ENCODE measurements at places on chromosomes 7 and 10.

DNA sequence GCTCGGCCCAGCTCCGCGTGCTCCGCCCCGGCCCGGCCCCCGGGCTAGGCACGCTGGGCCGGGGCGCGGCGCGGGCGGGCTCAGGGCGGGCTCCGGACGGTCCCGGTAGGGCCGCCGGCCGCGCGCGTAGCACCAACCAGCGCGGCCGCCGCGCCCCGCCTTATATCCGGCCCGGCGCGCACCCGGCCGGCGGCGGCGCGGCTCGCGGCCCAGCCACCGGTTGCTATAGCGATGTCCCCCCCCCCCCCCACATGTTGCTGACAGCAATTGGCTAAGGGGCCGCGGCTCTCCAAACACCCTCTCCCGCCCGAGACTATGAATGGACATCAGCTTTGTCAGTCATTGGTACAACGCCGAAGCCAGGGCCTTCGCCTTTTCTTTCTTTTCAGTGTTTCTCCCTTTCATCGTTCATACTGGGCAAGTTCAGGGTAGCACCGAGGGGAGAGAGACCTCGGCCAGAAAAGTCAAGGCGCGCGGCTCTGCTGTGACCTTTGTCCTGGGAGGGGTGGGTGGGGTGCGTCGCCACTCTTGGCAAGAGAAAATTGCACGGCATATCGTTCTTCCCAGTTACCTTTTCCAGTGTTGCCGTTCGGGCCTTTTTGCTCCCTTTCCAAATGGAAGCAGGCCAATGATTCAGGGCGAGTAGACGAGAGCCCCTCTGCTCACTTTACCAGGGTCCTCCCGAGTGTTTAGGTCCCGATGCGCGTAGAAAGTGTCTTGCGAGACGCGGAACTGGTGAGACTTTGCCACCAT lies 354.2 kb downstream of the DNAJB6 start:
- H3K4me1 ChIP-seq: no peaks in the 10 kb centered on the region
- peaks cover 8% of the 10 kb centered on the region for H3K27me3 ChIP-seq
- no peak for DNase-seq
- H3K4me3 ChIP-seq: no peak overlapping the region
- H3K27ac ChIP-seq: no peak overlapping the region

- DNase-seq: no peak
- H3K4me3 ChIP-seq: no peak overlapping the region
- no peaks in the 10 kb centered on the region for H3K27me3 ChIP-seq
- peaks cover 5% of the 10 kb centered on the region for H3K4me1 ChIP-seq
- H3K36me3 ChIP-seq: peaks cover 25% of the 10 kb centered on the region
Measured at GRCh38 chr10:119162452-119163092, 2.9 kb downstream of the SFXN4 start.

- H3K36me3 ChIP-seq: no peaks in the 10 kb centered on the region
- H3K27ac ChIP-seq: no peak overlapping the region
- H3K4me3 ChIP-seq: no peak overlapping the region
- no peaks in the 10 kb centered on the region for H3K4me1 ChIP-seq
- H3K27me3 ChIP-seq: no peaks in the 10 kb centered on the region
Measured at GRCh38 chr10:6512182-6512581, 67.9 kb downstream of the PRKCQ start.

GRCh38 chr10:125482637-125483036 lies 200.3 kb downstream of the TEX36 start:
- H3K27me3 ChIP-seq: no peaks in the 10 kb centered on the region
- H3K36me3 ChIP-seq: no peaks in the 10 kb centered on the region
- no peak overlapping the region for H3K4me3 ChIP-seq
- H3K4me1 ChIP-seq: no peaks in the 10 kb centered on the region
- DNase-seq: no peak
- H3K27ac ChIP-seq: no peak overlapping the region

GRCh38 chr7:45066409-45066808 lies 22.4 kb downstream of the NACAD start:
- H3K4me3 ChIP-seq: no peak overlapping the region
- no peaks in the 10 kb centered on the region for H3K36me3 ChIP-seq
- no peaks in the 10 kb centered on the region for H3K4me1 ChIP-seq
- H3K27me3 ChIP-seq: no peaks in the 10 kb centered on the region
- no peak overlapping the region for H3K27ac ChIP-seq

GRCh38 chr10:43262902-43263466 lies 3.9 kb downstream of the RASGEF1A start:
- no peak overlapping the region for H3K4me3 ChIP-seq
- H3K36me3 ChIP-seq: no peaks in the 10 kb centered on the region
- H3K27ac ChIP-seq: no peak overlapping the region
- no peak for DNase-seq
- no peaks in the 10 kb centered on the region for H3K4me1 ChIP-seq

DNA sequence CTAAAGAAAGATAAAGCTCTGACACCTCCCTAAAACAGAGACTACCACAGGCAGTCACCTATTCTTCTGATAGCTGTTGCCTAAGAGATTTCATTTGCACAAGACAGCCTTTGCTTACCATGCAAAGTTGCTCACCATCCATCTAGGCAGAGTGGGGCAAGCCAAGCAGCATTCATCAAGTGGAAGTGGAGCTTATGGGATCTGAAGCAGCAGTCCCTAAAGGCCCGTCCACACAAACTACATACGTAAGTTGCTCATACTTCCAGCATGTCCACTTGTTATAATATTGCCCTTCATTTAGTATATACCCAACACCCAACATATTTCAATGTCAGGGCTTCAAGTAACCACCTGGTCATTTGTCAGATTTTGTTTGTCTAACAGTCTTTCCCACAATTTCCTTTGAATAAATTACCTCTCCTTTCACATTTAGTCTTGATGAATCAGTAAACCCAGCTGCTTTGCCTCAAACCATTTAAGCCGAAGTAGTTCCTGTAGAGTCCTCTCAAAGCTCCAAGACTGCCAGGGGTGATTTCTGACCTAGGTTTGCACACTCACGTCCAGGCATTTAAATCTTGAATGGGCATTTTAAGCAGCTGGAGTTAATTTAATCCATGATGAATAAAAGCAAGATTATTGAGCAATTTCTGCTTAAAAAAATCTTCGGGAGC lies 67.9 kb downstream of the ATAD1 start:
- DNase-seq: no peak
- H3K27ac ChIP-seq: no peak overlapping the region
- no peaks in the 10 kb centered on the region for H3K27me3 ChIP-seq
- no peaks in the 10 kb centered on the region for H3K36me3 ChIP-seq
- no peak overlapping the region for H3K4me3 ChIP-seq

- H3K36me3 ChIP-seq: no peaks in the 10 kb centered on the region
- no peaks in the 10 kb centered on the region for H3K4me1 ChIP-seq
- no peak for DNase-seq
- H3K27ac ChIP-seq: no peak overlapping the region
- no peak overlapping the region for H3K4me3 ChIP-seq
Measured at GRCh38 chr10:61390851-61391250, 62.3 kb downstream of the TMEM26 start.

GRCh38 chr7:13821152-13821787 lies 168.2 kb downstream of the ETV1 start:
- no peaks in the 10 kb centered on the region for H3K27me3 ChIP-seq
- no peak overlapping the region for H3K27ac ChIP-seq
- no peak overlapping the region for H3K4me3 ChIP-seq
- H3K4me1 ChIP-seq: no peaks in the 10 kb centered on the region

GRCh38 chr7:149559711-149560110 lies 62.1 kb upstream of the ZNF746 start:
- no peak overlapping the region for H3K4me3 ChIP-seq
- H3K27ac ChIP-seq: no peak overlapping the region
- no peaks in the 10 kb centered on the region for H3K36me3 ChIP-seq
- H3K4me1 ChIP-seq: no peaks in the 10 kb centered on the region

- no peaks in the 10 kb centered on the region for H3K36me3 ChIP-seq
- H3K27ac ChIP-seq: no peak overlapping the region
- no peaks in the 10 kb centered on the region for H3K27me3 ChIP-seq
- no peak overlapping the region for H3K4me3 ChIP-seq
- H3K4me1 ChIP-seq: no peaks in the 10 kb centered on the region
Measured at GRCh38 chr10:84118395-84119006, 20.8 kb upstream of the GHITM start.

GRCh38 chr7:20216406-20217036 lies 663 bp downstream of the MACC1 start:
- no peaks in the 10 kb centered on the region for H3K27me3 ChIP-seq
- H3K36me3 ChIP-seq: no peaks in the 10 kb centered on the region
- H3K4me3 ChIP-seq: peak overlapping the region; percentile 16
- DNase-seq: no peak
- H3K4me1 ChIP-seq: peaks cover 38% of the 10 kb centered on the region
- peak overlapping the region; percentile 72 for H3K27ac ChIP-seq

DNA sequence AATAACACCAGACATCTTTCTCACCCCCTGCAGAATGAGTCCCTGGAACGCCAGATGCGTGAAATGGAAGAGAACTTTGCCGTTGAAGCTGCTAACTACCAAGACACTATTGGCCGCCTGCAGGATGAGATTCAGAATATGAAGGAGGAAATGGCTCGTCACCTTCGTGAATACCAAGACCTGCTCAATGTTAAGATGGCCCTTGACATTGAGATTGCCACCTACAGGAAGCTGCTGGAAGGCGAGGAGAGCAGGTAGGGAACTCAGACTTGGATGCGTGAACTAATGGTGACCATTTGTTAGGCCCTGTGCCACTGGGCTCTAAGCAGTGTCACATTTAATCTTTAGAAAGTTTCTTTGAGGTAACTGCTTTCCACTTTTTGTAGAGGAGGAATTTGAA lies 7.1 kb downstream of the VIM start:
- no peaks in the 10 kb centered on the region for H3K27me3 ChIP-seq
- H3K4me3 ChIP-seq: no peak overlapping the region
- no peak overlapping the region for H3K27ac ChIP-seq
- peaks cover 20% of the 10 kb centered on the region for H3K36me3 ChIP-seq
- peaks cover 8% of the 10 kb centered on the region for H3K4me1 ChIP-seq

DNA sequence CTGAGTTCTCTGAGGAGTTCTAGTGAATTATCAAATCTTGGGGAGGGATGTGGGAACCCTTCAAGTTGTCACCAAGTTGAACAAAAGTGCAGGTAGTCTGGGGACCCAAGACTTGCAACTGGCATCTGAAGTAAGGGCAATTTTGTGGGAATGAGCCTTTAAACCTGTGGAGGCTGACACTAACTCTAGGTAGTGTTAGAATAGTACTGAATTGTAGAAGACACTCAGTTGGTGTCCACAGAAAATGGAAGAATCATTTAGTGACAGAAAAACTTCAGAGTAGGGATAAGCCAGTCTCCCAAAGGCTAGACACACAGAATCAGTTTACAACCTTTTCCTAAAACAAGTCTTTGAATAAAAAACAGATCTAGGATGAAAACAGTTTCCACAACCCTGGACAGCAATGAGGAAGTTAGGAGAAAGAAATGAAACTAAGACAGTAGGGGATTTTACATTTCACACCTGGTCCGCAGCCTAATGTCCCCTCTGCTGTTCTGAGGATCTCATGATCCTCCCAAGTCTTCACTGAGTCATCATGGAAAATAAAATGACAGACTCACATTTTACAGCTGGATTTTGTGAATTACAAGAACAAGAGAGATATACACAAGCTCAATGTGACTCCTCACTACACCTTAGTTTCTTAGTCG lies 23.0 kb upstream of the ING3 start:
- DNase-seq: no peak
- H3K4me3 ChIP-seq: no peak overlapping the region
- H3K27me3 ChIP-seq: no peaks in the 10 kb centered on the region

DNA sequence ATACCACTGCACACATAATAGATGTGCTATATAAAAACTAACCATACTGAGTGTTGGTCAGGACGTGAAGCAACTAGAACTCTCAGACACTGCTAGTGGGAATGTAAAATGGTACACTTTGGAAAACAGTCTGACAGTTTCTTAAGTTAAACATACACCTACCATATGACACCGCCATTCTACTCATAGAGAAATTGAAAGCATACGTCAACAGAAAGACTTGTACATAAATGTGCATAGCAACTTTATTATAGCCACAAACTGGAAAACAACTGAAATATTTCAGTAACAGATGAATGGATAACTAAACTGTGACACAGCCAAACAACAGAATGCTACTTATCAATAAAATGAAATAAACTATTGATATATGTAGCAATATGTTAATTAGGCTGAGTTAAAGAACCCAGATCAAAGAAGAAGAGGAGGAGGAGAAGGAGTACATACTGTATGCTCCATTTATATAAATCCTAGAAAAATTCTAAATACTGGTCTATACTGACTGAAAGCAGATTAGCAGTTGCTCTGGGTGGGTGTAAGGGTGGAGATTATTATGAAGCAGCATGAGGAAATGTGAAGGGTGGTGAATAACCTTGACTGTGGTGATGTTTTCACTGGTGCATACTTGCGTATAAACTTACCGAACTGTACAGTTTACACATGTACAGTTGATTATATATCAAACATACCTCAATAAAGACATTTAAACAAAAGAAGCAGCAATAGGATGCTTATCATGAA lies 48.6 kb downstream of the ARHGAP21 start:
- no peaks in the 10 kb centered on the region for H3K4me1 ChIP-seq
- H3K27ac ChIP-seq: no peak overlapping the region
- no peaks in the 10 kb centered on the region for H3K27me3 ChIP-seq
- no peak overlapping the region for H3K4me3 ChIP-seq
- DNase-seq: no peak

- no peaks in the 10 kb centered on the region for H3K36me3 ChIP-seq
- no peaks in the 10 kb centered on the region for H3K27me3 ChIP-seq
- no peak for DNase-seq
- no peak overlapping the region for H3K4me3 ChIP-seq
Measured at GRCh38 chr7:1961701-1962276, 271.0 kb downstream of the MAD1L1 start.

- H3K4me1 ChIP-seq: no peaks in the 10 kb centered on the region
- no peak overlapping the region for H3K27ac ChIP-seq
- no peak for DNase-seq
- no peak overlapping the region for H3K4me3 ChIP-seq
Measured at GRCh38 chr10:23319835-23320234, 24.8 kb downstream of the C10orf67 start.

GRCh38 chr10:110724116-110724921 lies 80.2 kb downstream of the RBM20 start:
- H3K4me1 ChIP-seq: no peaks in the 10 kb centered on the region
- H3K4me3 ChIP-seq: no peak overlapping the region
- no peak overlapping the region for H3K27ac ChIP-seq
- no peaks in the 10 kb centered on the region for H3K27me3 ChIP-seq
